Stimulated activated CD4-positive, alpha-beta T cell treated with anti-CD3 and anti-CD28 coated beads, Interleukin-4, amount 100 ng/mL, for 48 hours (primary cell): ENCODE measurements at places on chromosomes 4 and X.

GRCh38 chr4:169305651-169306050 lies 34.9 kb upstream of the SH3RF1 start:
- DNase-seq: no peak

DNA sequence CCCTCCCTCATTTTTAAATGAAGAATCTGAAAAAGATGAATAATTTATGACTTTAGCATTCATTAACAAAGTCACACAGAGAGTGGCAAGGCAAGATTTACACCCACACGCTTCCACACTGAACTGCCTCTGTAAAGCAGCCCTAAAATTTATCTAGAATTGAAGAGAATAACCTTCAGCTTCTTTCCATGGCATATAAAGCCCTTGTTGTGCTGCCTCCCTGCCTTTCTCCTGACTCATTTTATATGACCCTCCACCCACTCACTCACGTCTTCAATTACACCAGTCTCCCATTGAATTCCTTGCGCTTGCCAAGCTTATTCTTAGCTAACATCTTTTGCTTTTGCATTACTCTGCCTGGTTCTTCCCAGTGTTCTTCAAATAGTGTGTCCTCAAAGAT lies 2649.3 kb downstream of the PCDH7 start:
- DNase-seq: no peak

- no peak for DNase-seq
Measured at GRCh38 chr4:14336656-14337055, 665.6 kb upstream of the CPEB2 start.

- no peak for DNase-seq
Measured at GRCh38 chr4:18111081-18111480, 89.5 kb upstream of the LCORL start.

DNA sequence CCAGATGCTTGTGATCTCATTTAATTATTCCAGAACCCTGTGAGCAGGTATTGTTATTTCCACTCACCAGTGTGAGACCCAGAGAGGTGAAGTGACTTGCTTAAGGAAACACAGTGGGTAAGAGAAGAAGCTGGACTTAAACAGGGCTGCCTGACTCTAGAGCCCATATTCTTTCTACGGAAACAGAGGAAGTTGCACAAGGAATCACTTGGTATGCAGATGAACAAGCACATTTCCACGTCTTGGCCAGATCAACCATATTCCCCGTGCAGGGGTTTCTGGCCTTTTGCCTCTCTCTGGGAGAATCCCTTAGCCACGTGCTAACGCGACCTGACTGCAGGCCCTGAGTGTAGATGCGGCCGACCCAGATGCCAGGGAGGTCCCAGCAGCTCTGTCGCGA lies 195.5 kb upstream of the ATP6AP2 start:
- no peak for DNase-seq

DNA sequence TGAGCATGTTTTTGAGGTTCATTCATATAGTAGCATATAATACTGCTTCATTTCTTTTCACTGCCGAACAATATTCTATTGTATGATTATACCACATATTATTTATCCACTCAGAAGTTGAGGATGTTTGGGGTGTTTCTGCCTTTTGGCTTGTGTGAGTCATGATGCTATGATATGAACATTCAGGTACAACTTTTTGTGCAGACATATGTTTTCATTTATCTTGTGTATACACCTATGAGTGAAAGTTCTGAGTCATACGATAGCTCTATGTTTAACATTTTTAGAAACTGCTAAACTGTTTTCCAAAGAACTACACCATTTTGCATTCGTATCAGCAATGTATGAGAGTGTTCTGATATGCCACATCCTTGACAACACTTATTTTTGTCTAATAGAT lies 57.7 kb downstream of the SHROOM4 start:
- DNase-seq: no peak

GRCh38 chr4:172142281-172142741 lies 329.1 kb downstream of the GALNTL6 start:
- no peak for DNase-seq

DNA sequence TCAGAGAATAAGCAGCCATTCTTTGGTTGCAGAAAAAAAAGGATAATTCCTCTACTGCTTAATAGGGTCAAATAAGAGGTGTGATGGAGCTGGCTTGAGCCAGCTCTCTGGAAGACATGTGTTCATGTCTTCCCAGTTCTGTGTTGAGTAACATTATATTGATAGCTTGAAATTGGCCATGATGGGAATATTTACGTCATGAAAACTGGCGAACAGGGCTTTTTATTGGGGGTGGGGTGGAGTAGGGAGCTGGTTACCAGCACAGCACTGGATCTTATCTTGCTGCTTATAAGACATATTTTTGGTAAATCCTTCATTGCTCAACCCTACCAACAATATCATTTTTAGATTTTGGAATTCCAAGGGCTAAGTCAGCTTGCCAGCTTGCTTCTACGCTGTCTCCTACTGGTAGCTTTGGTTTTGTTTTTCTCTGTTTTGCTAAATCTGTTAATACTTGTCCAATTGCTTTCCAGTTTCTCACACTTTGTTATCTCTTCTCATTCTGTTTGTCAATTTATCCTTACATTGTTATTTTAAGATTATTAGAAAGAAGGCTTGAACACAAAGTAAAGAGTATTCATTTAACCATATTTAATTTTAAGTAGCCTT lies 25.3 kb upstream of the GBA3 start:
- no peak for DNase-seq

DNA sequence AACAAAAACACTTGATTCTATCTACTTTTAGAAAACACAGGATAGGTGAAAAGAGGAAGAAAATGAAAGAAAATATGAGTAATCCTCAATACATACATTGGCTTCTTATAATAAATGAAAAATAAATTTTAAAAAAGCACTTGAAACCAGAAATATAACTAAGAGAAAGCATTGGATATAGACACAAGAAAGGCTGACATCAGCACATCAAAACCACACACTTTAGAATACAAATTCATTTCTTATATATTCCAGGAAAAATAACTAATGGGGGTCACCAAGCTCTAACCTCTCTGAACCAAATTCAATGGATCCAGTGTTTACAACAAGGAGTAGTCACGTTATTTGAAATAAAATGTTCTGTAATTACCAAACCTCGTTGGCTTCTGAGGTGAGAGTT lies 133.5 kb downstream of the REELD1 start:
- no peak for DNase-seq
